ENCODE measurements at places on chromosomes 5 and 9.

DNA sequence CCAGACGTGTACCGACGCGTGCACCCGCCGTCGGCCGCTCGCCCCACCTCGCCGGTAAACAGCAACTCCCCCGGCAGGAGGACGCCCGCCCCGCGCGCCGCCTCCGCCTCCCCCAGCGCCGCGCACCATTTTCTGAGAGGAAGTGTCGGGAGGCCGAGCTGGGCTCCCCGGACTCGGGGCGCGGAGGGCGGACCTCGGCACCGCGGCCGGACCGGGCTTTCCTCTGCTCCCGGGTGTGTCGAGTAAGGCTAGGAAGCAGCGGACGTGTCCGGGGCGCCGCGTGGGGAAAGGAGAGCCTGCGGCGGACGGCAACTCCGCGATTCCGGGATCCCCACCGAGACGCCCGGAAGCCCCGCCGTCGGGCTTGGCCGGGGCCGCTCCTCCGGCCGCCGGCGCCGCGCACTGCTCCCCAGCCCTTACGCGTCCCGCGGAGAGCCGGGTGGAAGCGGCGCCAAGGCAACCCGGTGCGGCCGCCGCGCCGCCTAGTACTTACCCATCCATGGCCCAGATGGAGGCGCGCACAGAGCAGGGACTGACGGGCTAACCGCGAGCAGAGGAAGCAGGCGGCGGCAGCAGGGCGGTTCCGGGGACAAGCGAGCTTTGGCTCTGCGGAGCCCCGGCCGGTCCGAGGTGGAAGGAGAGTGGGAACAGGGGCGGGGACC, at the start of gene PTBP3:
Gene PTBP3, minus strand, starts transcription at position 643 of the 662 bp plus-strand sequence. CDS start 35,754 bp downstream, outside the sequence.
- peak; percentile 60 for DNase-seq

DNA sequence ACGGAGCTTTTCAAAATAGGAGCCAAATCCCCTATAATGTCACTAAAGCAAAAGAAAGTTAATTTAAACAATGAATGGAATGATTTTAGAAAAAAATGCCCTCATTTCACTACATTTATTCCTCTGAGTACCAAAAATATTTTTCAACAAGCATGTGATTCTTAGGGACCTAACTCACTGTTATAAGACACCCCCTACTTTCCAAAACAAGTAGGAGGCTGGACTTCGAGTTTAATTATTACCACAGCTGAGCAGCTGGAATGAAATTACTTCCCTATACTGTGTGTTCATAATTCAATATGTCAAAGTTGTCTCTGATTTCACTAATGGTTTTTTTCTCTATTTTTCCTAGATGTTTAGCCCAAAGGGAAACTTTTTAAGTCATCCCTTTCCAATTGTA, 61.6 kb downstream of the SAXO1 start:
- DNase-seq = no peak

- no peak for DNase-seq
Measured at GRCh38 chr5:139919308-139919707, 123.7 kb downstream of the PSD2 start.

- no peak for DNase-seq
Measured at GRCh38 chr9:121935739-121936138, 157.4 kb downstream of the TTLL11 start.

- no peak for DNase-seq
Measured at GRCh38 chr9:16241231-16241630, 629.2 kb downstream of the BNC2 start.

All from activated CD8-positive, alpha-beta memory T cell treated with anti-CD3 and anti-CD28 coated beads for 4 hours (primary cell).